ENCODE measurements at places on chromosomes 2 and 18. TPM values are rescaled to one million over a fixed set of nuclear protein-coding genes. Genes with fewer than 3 reads are reported as not detected.

DNA sequence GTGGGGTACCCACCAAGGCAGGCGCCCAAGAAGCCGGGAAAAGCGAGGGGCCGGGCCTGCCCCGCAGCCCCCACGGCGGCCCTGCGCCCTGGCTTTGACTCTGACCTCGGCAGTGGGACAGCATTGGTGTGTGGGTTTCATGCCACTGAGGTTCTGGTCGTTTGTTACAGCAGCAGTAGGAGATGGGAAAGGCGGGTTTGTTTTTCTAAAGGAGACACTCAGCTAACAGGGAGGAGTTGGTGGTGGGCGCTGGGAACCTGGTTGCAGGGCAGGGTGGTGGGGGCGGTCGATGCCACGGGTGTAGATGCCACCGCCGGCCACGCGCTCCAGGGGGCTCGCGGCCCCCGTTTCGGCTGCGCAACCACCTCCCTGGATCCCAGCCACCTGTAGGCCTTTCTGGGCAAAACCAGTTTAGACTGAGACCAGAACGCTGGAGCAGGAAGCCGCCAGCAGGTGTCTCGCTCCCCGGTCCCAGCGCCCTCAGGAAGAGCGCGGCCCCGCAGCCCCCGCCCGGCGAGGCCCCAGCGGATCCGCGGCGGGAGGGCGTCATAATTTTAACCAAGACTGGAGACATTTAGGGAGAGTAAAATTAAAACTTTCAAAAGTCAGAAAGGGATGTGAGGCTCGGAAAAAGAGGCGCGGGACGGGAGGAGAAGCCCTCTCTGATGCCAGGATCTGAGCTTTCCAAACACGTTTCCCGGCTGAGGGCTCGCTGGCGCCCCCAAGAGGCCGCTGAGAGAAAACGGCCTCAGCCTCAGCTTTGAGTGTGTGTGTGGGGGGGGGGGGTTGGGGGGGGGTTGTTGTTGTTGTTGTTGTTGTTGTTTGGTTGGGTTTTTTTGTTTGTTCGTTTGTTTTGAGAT lies 17.4 kb downstream of the CIDEA start:
- peak; percentile 83 for DNase-seq

- DNase-seq, result no peak
Observed at GRCh38 chr18:22783662-22784076, 149.5 kb upstream of the RBBP8 start.

- no peak for DNase-seq
Observed at GRCh38 chr2:30026091-30027055, 105.0 kb upstream of the ALK start.

- no peak for DNase-seq
Observed at GRCh38 chr2:196987298-196987648, 60.8 kb upstream of the PGAP1 start.

GRCh38 chr2:112836163-112836560 lies 417 bp downstream of the IL1B start:
- no peak for DNase-seq

DNA sequence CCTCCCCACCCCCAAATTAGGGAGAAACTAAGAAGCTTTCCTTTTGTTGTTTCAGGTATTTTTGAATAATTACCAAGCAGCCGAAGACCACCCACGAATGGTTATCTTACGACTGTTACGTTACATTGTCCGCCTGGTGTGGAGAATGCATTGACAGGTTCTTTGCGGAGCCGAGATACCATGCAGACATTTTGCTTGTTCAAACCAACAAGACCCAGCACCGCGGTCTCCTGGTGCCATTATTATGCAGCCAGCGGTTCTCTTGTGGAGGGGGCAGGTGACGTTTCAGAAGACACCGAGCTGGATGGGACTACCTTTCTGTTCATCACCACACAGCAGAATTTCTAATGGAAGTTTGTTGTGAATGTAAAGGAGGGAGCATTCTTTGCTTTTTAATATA lies 43.4 kb downstream of the BCL2L11 start:
- DNase-seq, result no peak

DNA sequence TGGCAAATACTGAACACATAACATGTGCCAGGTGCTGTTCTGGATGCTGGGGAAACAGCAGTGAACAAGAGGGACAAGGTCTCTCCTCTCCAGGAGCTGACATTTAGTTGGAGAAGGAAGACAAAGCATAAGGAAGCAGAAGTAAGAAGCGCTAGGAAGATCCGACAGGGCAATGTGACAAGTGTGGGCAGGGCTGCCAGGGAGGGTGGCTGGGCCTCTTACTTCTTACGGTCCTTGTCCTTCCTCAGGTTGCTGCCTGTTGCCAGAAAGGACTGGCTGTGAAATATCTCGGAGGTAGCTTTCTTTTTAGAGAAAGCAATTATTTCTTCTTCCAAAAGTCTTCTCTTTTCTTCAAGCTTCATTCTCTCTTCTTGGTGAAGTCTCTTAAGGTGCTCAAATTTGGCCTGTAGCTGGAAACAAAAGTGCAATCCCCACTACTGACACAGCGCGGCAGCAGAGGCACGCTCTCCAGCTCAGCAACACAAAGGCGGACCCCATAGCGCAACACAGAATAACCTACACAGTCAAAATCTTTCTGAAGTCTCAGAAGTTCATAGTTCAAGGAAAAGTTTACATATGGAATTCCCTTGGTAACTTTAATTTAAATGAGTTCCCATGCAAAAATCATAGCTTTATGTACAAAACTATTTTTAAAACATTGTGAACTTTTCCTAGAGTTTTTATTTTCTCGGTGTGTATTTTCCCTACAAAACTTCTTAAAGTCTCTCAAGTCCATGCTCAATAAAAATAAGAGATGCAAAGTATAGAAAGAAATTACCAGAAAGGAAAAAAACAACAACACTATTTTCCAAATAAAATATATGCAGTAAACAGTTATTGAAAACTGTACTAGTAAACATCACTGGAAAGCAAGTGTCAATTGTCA lies 67.7 kb downstream of the SEPTIN10 start:
- DNase-seq, result peak; percentile 71

DNA sequence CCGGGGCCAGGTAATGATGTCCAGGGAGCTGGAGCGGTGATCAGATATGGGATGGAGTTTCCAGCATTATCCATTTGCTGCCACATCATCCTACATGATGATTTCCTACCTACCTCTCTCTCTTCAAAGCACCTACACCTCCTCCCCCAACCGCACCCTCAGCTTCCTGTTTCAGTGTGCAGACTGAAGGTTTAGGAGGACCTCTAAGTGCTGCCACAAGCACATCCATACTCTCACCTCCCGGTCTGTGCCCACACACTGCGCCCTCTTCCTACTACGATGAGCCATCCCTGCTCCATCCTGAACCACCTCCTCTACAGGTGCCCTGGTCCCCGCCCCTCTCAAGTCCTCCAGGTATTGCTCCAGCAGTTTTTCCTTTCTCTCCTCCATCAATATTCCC lies 123.7 kb downstream of the ALPK2 start:
- peak; percentile 59 for DNase-seq

GRCh38 chr18:79575891-79576685 lies 103.5 kb upstream of the CTDP1 start:
- DNase-seq, result no peak

DNA sequence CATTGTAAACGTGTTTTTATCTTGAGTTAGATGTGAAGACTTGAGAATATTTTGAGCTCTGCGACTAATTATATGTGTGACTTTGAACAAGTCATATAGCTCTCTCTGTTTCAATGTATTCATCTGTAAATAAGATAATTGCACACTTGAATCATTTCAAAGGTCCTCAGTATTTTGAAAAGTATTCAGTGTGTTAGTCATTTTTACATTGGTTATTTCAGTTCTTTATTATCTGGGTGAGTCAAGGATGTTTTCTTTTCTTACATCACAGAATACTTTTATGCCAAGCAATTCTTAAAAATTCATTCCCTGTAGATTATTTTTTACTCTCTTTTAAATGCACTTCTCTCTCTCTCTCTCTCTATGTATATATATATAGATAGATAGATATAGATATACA lies 1098.0 kb upstream of the ZEB2 start:
- DNase-seq, result no peak

- DNase-seq, result no peak
Observed at GRCh38 chr2:202133909-202134265, 60.8 kb downstream of the KIAA2012 start.

DNA sequence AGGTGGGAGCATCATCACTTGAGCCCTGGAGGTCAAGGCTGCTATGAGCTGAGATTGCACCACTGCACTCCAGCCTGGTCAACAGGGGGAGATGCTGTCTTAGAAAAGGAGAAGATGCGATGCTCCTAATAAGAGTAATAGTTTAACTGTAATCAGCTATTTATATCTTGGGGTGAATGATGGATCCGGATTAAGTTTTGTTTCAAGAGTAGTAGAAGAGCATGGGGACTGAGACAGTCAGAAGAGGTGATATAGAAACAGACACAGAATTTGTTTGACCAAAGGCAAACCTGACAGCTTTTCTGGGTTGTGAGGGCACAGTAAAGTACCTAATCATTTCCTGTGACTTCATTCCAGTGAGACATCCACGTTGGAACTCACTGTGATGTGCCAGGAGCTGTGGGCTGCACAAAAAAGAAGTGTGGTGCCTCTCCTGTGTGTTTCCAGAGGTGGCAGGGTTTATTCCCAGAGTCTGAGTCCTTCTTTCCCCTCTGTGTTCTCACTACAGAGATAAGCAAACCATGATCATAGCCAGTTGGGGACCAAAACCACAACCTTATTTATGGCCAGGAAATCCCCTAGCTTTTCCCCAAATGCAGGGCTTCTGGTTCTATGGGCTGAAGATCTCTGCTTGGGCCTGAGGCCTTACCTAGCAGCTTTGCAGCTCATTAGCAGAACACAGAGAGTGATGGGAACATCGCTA lies 113.7 kb downstream of the XRCC5 start:
- DNase-seq, result no peak

DNA sequence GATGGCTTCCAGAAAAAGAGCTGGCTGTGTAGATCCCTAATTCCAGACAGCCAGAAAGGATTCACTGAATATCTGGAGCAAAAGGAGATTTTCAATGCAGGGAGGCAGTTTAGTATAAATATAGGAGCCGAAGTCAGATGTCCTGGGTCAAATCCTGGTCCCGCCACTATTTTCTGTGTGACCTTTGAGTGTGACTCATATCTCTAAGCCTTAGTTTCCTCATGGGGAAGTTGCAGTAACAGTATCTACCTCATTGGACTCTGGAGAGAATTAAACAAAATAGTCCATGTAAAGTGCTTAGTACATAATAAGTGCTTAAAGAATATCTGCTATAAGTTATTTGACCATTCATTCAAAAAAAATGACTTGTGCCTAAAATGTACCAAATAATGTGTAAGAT lies 52.1 kb upstream of the ITGA6 start:
- no peak for DNase-seq

DNA sequence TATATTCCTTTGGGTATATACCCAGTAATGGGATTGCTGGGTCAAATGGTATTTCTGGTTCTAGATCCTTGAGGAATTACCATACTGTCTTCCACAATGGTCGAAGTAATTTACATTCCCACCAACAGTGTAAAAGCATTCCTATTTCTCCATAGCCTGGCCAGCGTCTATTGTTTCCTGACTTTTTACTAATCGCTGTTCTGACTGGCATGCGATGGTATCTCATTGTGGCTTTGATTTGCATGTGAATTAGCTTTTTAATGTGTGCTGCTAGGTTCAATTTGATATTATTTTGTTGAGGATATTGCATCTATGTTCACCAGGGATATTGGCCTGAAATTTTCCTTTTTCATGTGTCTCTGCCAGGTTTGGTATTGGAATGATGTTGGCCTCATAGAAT lies 67.4 kb upstream of the VRK2 start:
- no peak for DNase-seq

DNA sequence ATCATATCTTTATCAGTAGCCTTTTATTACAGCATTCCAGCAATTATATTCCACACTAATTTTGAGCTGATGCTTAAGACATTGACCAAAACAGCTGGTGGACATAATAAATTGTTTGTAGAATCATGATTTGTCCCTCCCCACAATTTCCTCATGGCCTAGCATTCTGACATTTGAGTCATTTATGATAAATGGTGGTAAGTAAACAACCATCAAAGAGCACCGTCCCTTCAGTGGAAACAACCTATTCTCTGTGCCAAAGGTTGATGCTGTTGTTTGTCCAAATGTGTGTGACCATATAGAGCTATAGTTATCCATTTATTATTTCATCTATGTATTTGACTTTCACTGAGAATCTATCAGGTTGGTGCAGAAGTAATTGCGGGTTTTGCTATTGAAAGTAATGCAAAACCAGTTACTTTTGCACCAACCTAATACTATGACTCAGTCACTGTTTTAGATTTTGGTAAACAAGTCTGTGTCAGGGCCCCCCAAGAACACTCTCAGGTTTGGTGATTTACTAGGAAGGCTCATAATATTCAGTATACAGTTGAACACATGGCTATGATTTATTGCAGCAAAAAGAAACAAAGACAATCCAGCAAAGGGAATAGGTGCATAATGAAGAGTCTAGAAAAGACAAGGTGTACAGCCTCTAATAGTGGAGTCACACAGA lies 608.7 kb upstream of the REG3G start:
- DNase-seq, result no peak

GRCh38 chr2:25749676-25750075 lies 76.3 kb upstream of the DTNB start:
- no peak for DNase-seq

The MDH1 gene
- total RNA-seq, result 59.4 TPM

The BMPR2 gene
- 34.7 TPM for total RNA-seq

The RAX gene
- not detected for total RNA-seq

The ABCG8 gene
- 15.2 TPM for total RNA-seq

The SLC5A7 gene
- total RNA-seq, result not detected

The BOD1L2 gene
- not detected for total RNA-seq

The MPP4 gene
- not detected for total RNA-seq

The MSH2 gene
- total RNA-seq, result 5.8 TPM

The UGT1A7 gene
- 22.6 TPM for total RNA-seq

The DNER gene
- 0.35 TPM for total RNA-seq

The CASP10 gene
- 39.6 TPM for total RNA-seq

The HSPD1 gene
- 139 TPM for total RNA-seq

The RGPD4 gene
- not detected for total RNA-seq

Measured in Peyer's patch (tissue), 4 donors.